ENCODE measurements at places on chromosomes 16 and 17. TPM values are rescaled to one million over a fixed set of nuclear protein-coding genes. Genes with fewer than 3 reads are reported as not detected.

GRCh38 chr17:63153488-63153887 is 187.5 kb downstream of the TANC2 start:
- no peak for DNase-seq

Gene CTRL
- not detected for total RNA-seq

GRCh38 chr16:72840631-72841381 is 207.1 kb downstream of the ZFHX3 start:
- no peak for DNase-seq

Gene NPIPB6
- 0.42 TPM for total RNA-seq

- peak; percentile 3 for DNase-seq
Observed at GRCh38 chr17:66098040-66098439, 93.9 kb downstream of the CEP112 start.

GRCh38 chr16:22890976-22891375 is 77.0 kb downstream of the HS3ST2 start:
- no peak for DNase-seq

- peak; percentile 77 for DNase-seq
Observed at GRCh38 chr17:17356149-17356930, 53.2 kb downstream of the NT5M start.

Gene DCAKD
- total RNA-seq: 19.2 TPM

- peak; percentile 68 for DNase-seq
Observed at GRCh38 chr17:72587773-72588511, 467.1 kb downstream of the SOX9 start.

Gene HCRT
- not detected for total RNA-seq

DNA sequence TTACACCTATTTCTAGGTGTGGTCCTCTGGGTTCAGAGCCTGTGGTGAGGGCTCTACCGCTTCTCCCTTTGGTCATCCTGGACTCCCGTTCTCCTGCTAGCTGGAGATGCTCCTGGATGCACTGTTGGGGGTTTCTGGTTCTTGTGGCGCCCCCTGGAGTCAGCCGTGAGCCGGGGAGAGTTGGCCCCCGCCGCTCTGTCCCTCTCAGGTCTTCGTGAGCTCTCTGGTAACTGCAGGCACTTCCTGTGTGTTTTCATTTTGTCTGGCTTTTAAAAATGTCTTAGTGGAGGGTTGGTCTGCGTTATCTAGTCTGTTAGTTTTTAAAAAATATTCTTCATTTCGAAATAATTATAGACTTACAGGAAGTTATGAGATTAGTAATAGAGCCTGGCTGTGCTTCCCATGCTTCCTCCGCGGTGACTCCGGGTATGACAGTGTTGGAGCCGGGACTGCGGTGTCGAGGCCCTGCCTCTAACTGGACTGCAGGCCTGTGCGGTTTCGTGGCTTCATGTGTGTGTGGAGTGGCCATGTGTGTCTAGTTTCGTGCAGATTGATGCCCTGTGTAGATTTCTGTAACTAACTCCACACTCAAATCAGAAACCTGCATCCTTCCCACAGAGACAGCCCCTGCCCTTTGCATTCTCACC is 78.0 kb upstream of the ZNF750 start:
- DNase-seq: no peak

Gene DDX52
- 31.7 TPM for total RNA-seq

Measured in M059J (cell line).